ENCODE measurements at places on chromosomes 7 and 10.

GRCh38 chr7:156063241-156063810, 251.1 kb upstream of the SHH start:
- no peak for DNase-seq

DNA sequence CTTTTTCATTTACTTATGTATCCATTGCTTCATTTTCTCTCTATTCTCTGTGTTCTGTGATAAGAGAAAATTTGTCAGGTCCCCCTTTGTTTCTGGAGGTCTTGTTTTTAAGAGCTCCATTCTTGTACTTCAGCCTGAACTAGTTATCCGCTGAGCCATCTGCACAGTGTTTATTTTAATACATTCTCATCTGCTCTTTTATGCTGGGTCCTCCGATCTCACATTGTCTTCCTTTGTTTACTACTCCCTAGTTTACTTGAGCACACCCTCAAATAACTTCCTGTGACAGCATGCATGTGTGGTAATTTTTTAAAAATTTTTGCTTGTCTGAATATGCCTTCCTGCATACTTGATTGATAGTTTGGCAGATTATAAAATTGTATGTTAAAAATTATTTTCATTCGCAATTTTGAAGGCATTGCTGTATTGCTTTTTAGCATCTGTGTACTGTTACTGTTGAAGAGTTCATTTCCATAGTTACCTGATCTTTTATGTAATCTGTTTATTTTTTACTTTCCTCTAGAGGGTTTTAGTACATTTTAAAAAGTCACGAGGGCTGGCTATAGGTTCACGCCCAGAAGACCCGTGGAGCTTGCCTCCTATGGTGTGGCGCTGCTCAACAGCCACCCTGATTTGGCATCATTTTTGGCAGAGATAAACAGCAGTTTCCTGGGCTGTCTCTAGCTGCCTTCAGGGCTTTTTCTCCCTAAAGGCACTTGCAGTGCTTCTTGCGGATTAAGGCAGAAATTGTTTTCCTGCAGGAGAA, 31.9 kb downstream of the RSBN1L start:
- DNase-seq, result peak; percentile 81

DNA sequence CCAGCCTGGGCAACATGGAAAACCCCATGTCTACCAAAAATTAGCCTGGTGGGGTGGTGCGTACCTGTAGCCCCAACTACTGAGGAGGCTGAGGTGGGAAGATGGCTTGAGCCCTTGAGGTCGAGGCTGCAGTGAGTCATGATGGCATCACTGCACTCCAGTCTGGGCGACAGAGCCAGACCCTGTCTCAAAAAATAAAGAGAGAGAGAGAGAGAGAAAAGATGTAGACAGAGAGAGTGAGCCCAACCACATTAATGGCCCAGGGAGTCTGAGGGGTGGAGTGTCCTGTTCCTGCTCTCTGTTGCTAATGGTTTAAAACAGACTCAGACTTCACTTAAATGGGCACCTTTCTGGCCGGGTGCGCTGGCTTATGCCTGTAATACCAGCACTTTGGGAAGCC, 455.7 kb upstream of the GALNT17 start:
- no peak for DNase-seq

DNA sequence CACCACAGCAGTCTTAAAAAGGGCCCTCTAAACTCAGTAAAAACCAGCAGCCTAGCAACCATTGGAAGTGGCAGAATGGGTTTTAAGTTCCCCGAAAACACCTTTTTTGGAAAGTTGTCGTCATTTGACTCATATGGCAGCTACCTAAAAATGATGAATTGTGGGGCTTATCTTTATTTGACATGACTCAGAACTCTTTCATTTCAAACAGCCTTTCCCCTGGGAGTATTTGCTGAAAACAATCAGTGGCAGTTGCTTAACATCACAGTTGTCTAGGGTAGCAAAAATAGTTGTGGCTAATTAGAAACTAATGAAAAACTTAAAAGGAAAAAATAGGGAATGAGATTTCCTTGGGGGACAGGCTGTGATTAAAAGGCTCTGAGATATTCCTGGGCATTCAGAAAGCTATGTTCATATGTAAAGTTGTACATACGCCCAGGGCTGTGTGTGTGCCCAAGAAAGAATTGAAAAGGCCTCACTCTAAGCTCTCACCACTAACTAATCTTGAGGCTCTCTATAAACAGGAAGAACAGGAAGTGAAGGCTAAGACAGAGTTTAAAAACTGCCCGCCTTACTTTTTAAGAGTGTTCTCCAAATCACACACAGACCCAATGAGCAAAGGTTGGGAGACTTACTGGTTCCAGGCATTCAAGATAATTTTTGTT, 81.7 kb upstream of the HECTD2 start:
- no peak for DNase-seq

DNA sequence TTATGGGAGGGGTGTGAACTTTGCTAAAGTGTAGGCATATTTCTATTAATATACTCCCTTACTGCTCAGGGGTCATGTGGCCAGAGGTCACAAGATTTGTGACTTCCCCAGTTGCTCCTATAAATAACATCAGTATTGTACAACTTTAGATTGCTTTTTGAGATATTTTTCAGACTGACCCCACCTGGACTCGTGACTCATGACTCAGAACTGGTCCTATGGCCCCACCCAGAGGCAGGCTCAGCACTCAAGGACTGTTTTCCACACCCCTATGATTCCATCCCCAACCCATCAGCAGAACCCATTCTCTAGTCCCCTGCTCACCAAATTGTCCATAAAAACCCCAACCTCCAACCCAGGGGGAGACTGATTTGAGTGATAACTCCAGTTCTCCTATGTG, 2.7 kb upstream of the CUL2 start:
- DNase-seq, result no peak

- no peak for DNase-seq
Measured at GRCh38 chr10:108014145-108014901, 849.8 kb upstream of the SORCS1 start.

- DNase-seq, result no peak
Measured at GRCh38 chr7:24370541-24370940, 86.6 kb downstream of the NPY start.

All from NCI-H524 (cell line).